Memory B cell (primary cell): ENCODE measurements at places on chromosomes 11 and 22.
A peak's percentile ranks its signal among the peaks of the same experiment; 100 is the strongest.

GRCh38 chr11:30935861-30936260 is 349.7 kb upstream of the MPPED2 start:
- no peak for DNase-seq

- no peak for DNase-seq
These were observed 7.2 kb downstream of the JAML start for GRCh38 chr11:118217575-118217974.

GRCh38 chr22:38033522-38034277 is 23.5 kb upstream of the PICK1 start:
- no peak for DNase-seq

GRCh38 chr11:87280143-87280542 is 242.4 kb downstream of the TMEM135 start:
- no peak for DNase-seq

DNA sequence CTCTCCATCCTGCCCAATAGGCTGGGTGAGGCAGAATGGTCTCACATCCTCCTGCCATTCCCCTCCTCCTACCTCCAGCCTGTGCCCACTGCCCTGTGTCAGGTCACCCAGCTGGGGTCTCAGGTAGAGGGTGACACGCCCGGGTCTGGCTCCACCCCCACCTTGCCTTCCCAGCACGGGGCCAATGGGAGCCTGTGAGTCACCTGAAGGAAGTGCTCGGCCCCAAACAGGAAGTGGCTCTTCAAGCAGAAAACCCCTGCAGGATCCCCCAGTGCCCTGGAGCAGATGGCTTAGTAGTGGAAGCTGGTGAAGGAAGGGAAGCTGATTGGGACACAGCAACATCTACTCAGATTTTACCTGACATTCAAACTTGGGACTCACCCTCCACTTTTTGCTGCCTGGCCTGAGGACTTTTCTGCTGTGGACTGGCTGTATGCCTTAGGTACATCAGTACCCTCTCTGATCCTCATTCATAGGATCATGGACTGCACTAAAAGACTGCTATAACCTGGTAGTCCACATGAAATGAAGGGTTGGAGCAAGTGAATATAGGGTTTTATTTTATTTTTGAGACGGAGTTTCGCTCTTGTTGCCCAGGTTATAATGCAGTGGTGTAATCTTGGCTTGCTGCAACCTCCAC is 33.4 kb downstream of the GDPD5 start:
- peak; percentile 29 for DNase-seq

- DNase-seq: no peak
These were observed 3.9 kb upstream of the RAB39A start for GRCh38 chr11:107924306-107924705.

DNA sequence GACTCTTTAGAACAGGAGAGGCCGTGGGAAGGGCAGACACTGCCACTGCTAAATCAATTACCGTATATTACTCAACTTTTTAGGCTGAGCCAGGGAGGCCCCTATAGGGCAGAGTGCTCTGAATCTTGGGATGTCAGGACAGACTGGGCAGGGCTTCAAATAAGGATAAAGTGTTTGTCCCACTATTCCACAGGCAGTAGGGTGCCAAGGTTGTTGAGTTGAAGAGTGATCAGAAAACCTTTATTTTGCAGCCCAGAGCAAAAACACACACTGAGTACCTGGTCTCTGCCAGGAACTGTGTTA is 1.6 kb upstream of the B4GAT1 start:
- DNase-seq: no peak

DNA sequence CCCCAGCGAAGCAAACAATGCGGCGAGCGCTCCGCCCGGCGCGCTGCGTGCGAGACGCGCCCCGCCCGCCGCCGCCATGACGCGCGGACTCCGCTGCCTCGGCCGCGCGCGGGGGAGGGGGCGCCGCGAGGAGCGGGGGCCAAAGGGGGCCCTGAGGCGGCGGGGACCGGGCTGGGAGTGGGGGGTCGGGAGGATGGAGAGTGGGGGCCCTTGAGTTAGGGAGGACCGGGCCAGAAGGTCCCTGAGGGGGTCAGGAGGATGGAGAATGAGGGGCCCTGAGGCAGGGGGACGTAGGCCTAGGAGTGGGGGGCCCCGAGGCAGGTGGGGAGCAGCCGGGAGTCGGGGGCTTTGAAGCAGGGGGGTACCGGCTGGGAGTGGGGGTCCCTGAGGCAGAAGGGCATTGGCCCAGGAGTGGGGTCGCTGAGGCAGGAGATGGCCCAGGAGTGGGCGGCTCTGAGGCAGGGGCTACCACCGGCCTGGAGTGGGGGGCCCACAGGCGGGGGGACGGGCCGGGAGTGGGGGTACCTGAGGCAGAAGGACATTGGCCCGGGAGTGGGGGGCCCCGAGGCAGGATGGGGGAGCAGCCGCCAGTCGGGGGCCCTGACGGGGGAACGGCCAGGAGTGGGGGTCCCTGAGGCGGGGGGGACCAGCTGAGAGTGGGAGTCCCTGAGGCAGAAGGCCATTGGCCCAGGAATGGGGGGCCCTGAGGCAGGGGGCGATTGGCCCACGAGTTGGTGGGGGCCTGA is at the start of gene BRD1:
BRD1 (minus strand) TSS at position 21 of the 746 bp plus-strand sequence. CDS start 3,556 bp downstream, outside the sequence.
- peak; percentile 44 for DNase-seq

- no peak for DNase-seq
These were observed 80.4 kb downstream of the ATXN10 start for GRCh38 chr22:45752036-45752435.

DNA sequence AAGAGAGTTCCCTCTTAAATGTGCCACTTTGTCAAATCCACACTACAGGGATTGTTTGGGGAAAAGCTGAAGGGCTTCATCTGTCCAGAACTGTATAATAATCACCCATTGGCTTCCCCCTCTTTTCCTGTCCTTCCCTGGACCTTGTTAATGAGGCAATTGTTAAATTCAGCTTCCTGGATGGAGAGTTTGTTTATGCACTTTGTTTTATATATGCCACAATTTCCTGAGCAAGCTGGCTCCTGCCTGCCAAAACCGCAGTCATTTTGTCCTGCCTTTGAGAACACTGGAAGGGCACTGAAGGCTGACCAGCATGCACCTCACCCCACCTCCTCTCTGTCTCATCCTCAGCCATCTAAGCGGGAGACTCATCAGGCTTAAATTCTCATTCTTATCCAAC is 86.2 kb downstream of the MSANTD4 start:
- no peak for DNase-seq

DNA sequence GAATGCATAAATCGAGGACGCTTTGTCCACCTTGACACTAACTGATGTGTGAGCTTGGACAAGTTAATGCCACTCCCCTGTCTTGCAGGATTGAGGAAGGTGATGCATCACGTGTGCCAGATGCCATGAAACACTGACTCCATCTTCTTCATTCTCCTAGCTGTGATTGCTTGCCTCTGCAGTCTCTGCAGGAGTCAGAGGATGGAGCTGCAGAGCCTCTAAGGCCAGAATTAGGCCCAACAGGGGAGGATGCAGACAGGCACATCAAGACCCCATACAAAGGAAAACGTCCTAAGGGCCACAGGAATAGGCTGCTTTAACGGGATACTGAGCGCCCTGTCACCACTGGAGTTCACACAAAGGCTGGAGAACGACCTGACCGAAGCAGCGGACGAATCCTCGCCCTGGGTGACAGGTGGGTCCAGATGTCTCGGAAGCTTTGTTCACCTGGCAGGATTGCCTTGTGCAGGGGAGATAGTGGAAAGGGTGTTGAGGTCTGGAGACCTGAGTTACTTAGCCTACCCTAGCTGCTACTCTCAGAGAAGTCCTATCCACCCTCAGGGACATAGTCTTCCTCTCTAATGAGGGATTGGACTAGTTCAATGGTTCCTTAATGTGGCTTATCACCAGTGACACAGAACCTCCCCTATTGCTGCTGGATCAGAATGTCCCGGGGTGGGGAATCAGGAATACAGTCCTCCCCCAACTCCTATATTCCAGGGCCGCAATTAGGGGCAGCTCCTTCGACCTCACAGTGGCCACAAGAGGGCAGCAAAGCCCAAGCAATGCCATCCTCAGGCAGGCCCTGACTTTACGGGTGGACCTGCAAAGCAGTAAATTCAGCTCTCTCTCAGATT is 32.4 kb downstream of the DBX1 start:
- peak; percentile 66 for DNase-seq

- no peak for DNase-seq
These were observed 14.0 kb upstream of the TUB start for GRCh38 chr11:8066911-8067455.

DNA sequence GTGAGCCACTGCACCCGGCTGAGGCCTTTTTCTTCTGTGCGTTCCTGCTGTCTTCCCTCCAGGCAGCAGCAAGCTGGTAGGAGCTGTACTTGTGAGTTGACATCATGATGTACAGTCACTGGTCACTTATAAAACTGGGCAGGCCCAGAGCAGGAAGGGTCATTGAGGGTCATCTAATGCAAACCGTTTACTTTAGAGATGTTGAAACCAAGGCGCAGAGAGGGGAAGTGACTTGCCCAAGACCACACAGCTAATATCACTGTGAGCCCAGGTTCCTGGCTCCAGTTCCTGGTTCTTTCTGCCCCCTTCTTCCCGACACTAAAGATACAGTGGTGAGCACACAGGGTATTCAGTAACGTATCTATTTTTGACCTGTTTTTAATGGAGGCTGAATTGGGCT is 27.3 kb downstream of the PTPRJ start:
- DNase-seq: no peak

DNA sequence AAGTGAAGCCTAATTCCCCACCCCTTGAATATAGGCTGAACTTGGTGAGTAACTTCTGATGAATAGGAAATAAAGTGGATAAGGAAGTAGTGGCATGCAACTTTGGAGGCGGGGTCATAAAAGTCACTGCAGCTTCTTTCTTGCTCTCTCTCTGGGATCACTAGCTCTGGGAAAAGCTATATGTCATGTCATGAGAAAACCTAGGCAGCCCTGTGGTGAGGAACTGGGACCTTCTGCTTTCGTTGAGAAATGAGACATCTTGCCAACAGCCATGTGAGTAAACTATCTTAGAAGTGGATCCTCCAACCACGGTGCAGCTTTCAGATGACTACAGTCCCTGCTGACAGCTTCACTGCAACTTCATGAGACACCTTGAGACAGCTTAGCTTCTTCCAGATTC is 15.7 kb downstream of the ZNF214 start:
- no peak for DNase-seq

- DNase-seq: no peak
These were observed 1255.9 kb downstream of the TBC1D22A start for GRCh38 chr22:48018346-48018745.

GRCh38 chr11:8375460-8375859 is 111.8 kb upstream of the LMO1 start:
- DNase-seq: no peak

- peak; percentile 100 for DNase-seq
These were observed at the start of gene PRR14L for GRCh38 chr22:31749636-31750364. Gene PRR14L, minus strand, starts transcription at chr22:31750132. Its CDS starts 11,272 bp downstream, at chr22:31738860.

GRCh38 chr22:37340331-37341262 is 58.3 kb downstream of the CYTH4 start:
- DNase-seq: no peak

DNA sequence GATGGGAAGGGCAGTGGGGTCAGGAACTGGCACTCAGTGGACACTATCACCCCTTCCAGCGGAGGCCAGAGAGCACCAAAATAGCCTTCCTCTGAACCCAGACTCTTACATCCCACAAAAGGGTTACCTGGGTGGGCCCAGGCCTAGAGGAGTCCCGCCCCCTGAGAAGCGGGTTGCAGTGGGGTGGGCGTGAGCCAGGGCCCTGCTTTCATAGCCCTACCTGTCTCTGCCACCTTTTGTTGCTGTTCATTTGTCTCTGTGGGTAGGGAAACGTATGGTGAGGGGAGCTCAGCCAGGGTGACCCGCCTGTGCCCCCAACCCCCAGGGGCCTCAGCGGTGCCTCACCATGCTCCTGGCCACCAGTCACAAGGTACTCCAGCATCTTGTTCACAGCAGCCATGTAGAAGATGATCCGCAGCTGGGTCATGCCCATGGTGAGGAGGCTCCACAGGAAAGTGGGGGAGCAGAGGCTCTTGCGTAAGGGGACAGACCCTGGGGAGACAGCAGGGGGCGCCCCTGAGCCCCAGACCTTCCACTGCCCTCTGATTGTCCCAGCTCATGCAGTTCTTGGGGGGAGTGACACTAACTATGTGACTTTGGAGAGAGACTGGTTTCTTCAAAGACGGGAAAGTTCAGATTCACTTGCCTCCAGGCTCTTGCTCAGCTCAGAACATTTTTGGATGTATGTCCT is 24.0 kb downstream of the SLC43A1 start:
- DNase-seq: no peak

- DNase-seq: peak; percentile 87
These were observed at the start of gene DTX4 for GRCh38 chr11:59171508-59172322. Gene DTX4, plus strand, starts transcription at chr11:59172132. Its CDS starts 464 bp downstream, at chr11:59172596.

GRCh38 chr11:19869466-19869865 is 156.8 kb downstream of the NAV2 start:
- no peak for DNase-seq

DNA sequence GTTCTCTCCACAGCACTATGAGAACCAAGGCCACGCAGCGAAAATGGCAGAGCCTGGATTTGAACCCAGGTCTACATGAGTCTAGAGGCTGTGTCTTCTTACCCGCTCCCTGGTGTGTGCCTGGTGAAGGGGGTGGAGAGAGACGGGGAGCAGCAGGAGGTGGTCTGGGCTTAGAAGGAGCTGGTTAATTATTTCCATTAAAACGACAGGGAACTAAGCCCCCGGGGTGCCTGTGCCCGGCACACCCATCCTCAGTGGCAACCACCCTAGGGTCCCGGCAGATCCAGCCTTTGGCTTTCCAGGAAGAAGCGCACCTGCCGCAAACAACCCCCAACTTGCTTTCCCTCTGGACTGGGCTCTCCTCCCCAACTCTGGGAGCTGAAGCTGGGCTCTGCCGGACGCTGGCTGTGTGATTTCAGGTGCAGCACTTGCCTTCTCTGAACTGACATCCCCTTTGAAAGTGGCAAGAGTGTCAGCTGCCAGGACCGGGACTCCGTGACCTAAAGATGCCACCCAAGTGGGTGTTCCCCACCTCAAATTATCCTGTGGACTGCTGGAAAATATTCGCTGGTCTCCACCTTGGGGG is 35.8 kb downstream of the MN1 start:
- no peak for DNase-seq

DNA sequence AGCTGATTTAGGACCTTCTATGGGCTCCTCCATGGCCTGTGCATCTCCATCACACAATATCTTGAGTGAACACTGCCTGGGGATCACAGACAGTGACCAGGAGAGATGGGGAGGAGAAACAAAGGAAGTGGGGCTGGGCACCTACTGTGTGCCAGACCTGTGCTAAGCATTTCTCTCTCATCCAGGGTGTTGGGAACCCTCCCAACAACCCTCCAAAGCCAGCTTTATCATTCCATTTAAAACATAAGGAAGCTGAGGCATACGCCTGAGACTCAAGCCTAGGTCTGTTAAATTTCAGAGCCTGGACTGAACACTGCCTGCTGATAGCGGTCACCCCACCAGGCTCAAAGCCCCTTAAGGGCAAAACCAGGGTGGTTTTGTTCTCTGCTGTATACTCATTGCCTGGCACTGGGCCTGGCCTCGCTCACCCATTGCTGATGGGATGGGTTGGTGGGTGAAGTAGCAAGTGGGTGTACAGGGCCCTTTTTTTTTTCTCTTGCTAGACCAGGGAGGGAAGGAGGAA is 130.1 kb downstream of the MN1 start:
- DNase-seq: no peak

DNA sequence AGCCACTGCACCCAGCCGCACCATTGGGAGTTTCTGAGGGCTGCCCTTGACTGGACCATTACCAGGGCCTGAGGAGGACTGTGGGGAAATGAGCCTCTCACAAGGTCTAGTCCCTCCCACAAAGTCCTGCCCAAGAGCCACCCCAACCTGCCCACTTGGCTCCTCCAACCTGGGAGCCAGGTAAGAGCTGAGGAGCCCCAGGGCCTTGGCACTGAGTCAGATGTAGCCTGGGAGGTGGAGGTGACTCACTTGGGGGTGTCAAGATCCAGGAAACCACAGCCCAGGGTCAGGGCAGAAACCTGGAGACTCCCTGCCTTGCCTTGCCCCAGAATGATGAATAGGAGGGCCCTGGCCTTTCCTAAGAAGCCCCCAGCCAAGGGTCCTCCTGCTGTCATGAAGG is 25.8 kb upstream of the P2RY2 start:
- DNase-seq: no peak
